ENCODE measurements at places on chromosomes 4 and X. TPM values are rescaled to one million over a fixed set of nuclear protein-coding genes. Genes with fewer than 3 reads are reported as not detected.

Gene SHISA3
- total RNA-seq, result 1.8 TPM

DNA sequence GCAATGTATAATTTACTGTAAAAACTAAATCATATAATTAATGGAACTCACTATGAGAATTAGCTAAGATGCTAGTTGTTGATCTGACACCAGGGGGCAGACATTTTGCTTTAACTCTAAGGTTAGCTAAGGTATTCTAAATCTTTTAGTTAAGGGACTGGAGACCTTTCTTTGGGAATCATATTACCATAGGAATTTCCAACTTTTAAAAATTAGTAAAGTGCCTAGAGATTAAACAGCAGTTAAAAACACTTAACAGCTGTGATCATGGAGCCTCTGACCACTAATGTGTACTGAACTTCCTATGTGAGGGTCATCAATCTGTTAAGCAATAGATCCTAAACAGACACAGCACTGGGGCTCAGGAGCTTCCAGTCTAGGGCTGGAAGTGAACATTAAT, 226.6 kb downstream of the NSUN7 start:
- DNase-seq, result no peak

DNA sequence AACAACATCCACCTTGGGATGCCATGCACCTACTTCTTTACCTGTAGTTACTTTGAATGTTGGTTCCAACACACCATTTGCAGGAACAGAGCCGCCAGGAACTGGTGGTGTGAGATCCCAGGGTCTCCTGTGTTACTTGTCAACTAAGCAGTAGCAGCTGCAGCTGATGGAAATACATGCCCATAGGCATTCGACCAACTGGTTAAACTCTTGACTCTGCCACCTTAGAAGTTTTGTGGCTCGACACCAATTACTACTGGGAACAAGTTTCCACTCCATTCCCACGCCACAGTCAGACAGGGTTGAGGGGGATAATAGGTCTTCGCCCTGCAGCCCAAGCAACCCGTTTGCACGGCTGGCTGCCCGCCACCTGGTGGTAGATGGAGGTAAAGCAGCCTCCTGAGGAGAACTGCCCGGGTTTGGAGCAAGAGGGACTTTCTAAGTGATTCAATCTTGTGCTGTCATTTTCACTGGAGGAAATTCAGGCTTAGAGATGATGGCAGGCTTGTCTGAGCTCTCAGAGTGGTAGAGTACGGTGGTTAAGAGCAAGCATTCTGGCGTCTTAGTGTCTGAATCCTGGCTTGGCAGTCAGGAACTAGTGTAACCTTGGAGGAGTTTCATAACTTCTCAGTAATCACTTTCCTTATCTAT, 119.1 kb upstream of the TRIM2 start:
- peak; percentile 84 for DNase-seq

DNA sequence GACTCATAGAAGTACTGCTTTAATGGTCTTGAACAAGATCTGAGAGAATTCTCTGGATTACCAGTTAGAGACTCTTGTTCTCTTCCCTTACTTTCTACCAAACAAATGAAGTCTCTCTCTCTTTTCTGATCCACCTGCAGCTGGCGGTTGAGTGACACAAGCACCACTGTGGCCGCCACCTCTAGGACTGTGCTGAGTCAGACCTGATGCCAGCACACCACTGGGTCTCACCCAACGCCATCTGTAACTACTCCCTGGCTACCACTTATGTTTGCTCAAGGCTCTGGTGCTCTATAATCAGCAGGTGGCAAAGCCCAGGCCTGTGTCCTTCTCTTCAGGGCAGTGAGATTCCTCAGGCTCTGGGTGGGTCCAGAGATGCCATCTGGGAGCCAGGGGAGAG, 1173.5 kb downstream of the RPA4 start:
- DNase-seq, result no peak

Gene CFAP47
- total RNA-seq, result not detected

Gene LEF1
- total RNA-seq, result 4.3 TPM

- no peak for DNase-seq
These were observed 360.0 kb downstream of the CHIC1 start for GRCh38 chrX:73922856-73923455.

DNA sequence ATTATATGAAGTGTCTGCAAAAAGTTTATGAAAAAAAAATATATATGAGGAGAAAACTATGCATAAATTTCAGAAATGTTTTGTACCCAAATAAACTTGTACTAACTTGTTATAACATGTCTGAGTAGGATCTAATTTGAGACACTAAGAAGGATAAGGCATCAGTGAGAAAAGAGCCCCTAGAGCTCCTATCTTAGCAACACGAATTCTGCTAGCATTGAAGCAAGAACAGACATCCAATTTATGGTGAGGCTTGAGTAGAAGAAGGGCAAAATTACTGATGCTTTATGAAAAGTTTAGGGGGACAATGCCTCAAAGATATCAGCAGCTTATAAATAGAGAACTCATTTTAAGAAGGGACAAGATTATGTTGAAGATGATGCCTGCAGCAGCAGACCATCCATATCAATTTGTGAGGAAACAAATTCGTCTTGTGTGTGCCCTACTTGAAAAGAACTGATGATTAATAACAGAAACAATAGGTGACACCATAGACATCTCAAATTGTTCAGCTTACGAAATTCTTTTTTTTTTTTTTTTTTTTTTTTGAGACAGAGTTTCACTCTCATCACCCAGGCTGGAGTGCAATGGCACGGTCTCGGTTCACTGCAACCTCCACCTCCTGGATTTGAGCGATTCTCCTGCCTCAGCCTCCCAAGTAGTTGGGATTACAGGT, 35.7 kb upstream of the ADAM29 start:
- no peak for DNase-seq

Gene ODAPH
- total RNA-seq, result not detected

DNA sequence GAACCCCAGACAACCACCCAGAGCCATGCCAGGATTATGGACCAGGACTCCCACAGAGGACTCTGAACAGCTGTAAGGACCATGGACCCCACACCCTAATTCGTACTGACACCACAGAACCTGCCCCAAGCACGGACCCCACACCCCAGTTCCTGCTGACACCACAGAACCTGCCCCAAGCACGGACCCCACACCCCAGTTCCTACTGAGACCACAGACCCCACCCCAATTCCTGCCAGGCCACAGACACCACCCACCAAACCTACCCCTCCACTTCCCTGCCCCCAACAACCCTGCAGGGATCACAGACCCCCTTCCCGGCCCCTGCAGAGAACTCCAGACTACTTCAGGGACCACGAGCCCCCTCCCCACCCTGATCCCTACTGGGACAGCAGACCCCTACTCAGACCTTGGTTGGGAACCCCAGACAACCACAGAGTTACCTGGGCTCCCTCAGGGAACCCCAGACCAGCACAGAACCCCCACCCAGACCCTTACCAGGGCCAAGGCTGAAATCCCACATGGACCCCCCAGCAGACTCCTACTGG, 1.4 kb upstream of the DHRSX start:
- DNase-seq, result no peak

Gene GRIA3
- total RNA-seq, result 0.36 TPM

Gene SUPT20HL1
- not detected for total RNA-seq

GRCh38 chr4:71254451-71255012, 84.3 kb upstream of the SLC4A4 start:
- DNase-seq, result no peak

DNA sequence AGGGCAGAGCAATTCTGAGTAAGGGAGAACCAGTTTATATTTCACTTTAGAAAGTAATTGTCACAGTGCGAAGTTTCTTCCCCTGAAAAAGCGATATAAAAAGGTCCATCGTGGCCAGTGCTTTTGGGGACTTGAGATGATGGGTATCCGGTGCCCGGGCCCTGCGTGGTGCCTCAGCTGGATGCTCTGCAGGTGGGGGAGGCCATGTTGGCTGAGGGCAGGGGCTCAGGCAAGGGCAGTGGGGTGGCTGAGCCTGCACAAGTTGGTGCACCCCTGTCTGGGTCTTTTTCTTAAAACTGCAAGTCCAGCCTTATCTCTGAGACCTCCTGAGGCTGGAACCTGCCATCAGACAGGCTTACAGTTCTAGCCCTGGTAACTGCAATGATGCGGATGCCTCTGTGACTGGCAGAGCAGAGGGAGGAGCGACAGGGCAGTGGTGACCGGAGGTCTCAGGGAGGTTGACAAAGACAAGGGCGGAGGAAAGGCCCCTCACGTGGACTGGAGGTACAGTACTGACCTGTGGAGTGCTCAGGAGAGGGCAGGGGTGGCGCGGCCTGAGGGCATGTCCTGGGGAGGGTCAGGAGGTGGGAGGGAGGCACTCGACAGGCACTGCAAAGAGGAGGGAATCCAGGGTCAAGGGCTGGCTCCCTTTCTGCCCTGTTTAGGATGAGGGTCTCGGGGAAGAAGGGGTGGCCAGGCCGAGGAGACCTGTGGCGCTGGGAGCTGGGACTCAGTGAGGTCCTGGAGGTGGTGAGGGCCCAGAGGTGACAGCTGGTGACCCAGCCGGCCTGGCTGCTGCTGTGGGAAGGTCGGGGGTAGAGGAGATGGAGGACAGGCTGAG, 1.8 kb downstream of the RGS12 start:
- DNase-seq, result peak; percentile 16

GRCh38 chr4:118281611-118282442, 71.0 kb downstream of the PRSS12 start:
- DNase-seq, result no peak

DNA sequence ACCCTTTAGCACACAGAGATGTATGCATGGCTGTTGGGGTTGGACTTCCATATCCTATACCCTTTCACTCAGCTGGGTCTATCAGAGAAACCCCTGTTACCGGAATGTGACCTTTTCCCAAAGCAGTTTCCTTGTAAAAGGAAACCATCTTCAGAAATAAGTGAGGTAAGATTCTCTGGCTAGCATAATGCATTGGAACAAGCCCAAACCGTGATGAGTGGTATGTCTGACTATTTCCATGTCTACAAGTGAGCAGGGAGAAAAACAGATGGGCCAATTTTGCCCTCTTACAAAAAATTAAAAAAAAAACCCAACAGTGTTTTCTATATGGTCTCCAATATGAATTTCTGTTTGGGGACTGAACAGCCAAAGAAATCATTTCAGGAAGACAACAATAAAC, 283.9 kb downstream of the SMARCA1 start:
- DNase-seq, result no peak

DNA sequence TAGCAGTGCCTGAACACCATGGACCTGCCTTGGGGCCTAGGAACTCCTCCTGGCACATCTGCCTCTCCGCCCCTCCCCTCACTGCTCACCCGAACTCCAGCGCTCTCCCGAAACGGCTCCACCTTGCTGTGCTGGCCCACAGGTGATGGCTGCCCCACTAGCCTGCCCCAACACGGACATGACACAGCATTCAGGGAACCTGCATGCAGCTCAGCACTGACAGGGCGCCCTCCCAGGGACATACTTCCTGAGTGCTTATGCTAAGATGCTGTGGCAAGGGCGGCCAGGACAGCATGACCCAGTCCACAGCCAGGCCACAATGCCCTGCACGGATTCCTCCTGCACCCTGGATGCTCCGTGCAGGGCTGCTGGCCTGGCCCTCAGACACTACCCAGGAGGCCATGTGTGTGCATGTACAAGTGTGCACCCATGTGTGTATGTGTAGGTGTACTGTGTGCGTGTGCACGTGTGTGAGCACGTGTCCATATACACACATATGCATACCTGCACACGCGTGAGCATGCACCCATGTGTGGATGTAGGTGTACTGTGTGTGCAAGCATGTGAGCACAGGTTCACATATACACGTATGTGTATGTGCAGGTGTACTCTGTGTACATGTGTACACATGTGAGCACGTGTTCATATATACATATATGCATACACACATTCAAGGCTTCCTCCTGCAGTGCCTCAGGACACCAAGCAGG, 6.0 kb downstream of the TMEM271 start:
- no peak for DNase-seq

- no peak for DNase-seq
These were observed 1537.0 kb downstream of the C4orf33 start for GRCh38 chr4:130632731-130633604.

Gene CPLX1
- total RNA-seq, result 1.9 TPM

DNA sequence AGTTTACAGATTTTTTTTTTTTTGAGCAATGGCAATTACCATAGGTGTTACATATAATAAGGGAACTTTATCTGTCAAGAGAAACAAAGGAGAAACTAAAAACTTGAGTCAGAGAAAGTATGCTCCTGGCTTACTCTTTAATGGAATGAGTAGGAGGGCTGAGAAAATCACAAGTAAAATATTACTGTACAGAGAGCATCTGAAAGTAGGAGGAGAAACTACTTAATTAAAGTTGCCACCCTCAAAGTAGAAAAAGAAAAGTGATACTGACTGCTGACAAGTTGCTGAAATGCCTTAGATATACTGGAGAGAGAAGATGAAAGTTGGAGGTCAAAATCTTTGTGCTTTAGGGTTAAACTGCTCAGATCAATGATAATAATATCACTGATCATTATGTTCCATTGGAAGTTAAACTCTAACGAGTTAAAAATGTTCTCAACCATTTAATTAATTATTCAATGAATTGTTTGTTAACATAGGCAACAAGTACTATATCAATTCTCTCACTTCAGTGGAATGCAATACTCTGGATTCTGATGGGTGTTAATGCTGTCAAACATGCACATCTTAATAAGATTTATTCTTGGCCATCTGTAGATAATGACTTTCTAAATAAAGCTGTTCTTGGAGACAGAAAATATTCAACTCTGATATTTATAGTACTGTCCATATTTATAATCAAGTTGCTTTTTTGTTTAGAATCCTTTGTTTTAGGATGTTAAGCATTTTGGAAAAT, 61.2 kb upstream of the CAMK2D start:
- DNase-seq, result no peak

DNA sequence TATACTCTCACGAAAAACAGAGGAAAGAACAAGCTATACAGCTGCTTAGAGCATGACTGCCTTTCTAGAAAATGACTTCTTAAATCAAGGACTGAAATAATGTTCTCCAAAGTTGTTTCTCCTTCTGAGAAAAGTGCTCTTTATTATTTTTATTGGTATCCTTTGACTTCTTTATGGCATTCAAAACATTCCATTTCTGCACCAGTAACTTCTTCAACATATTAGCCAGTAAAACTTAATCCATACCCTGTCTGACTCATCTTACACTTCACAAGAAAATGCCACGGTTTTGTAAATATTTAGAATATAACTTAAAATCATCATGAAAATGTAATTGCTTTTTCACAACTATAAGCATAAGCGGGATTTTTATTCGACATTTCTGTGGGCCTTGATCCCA, 180.4 kb downstream of the NR3C2 start:
- DNase-seq, result no peak

Gene QRFPR
- total RNA-seq, result not detected

GRCh38 chrX:153765138-153766079, 1.4 kb downstream of the PLXNB3 start:
- DNase-seq, result no peak

All from omental fat pad (tissue), 4 donors.